ENCODE measurements at places on chromosomes 11 and 22.
A peak's percentile ranks its signal among the peaks of the same experiment; 100 is the strongest.

- DNase-seq = no peak
These were observed 14.0 kb upstream of the ARHGAP8 start for GRCh38 chr22:44738347-44738715.

DNA sequence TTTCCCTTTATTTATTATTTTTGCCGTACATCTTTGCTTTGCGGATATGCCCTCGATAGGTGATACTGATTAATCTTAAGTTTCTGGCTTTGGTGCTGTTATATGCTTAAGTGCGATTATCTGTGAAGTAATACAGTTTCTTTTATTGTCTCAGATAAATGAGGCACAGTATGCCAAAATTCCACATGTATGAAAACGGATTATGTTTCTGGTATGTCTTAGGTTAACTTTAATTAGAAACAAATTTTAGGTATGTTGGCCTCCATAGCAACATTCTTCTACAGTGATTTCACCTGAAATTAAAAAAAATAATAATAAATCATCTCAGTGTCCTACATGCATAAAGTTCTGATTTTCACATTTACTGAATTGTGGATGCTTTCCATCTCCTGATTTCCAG is 119.2 kb downstream of the ARHGAP42 start:
- DNase-seq = no peak

DNA sequence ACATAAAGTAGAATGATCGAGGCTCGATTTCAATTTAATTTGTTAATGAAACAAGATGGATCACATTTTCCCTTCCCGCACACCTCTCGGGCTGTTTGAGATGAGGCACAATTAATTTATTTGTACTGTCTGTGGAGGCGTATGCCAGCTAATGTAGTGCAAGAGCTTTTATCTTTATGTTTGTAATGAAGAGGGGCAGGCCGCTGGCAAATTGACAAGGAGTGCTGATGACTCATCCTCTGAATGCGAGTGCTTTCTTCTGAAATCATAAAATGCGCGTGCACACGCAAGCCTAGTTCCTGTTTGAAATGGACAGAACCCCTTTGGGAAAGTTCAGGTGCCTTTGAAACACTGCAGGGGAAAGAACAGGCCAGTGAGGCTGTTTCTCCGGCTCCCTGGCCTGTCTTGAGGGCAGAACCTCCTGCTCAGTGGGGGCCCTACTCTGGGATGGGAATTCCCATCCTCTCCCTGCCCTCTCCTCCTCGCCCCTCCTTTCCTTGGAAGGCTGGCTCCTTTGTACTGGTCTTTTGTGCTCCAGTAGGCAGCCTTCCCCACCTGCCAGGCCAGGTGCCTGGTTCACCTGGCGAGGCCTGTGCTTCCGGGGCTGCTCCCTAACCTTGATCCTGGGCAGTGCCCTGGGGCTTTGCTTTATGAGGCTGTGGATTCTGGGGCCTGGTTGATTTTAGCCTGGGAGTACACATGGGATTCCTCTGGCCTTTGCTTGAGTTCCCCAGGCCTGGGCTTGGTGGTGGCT is 50.3 kb downstream of the TEAD1 start:
- no peak for DNase-seq

GRCh38 chr22:37514526-37515051 is 4.6 kb downstream of the CARD10 start:
- no peak for DNase-seq

- DNase-seq = peak; percentile 77
These were observed 13.9 kb downstream of the SLC35E4 start for GRCh38 chr22:30649430-30650007.

DNA sequence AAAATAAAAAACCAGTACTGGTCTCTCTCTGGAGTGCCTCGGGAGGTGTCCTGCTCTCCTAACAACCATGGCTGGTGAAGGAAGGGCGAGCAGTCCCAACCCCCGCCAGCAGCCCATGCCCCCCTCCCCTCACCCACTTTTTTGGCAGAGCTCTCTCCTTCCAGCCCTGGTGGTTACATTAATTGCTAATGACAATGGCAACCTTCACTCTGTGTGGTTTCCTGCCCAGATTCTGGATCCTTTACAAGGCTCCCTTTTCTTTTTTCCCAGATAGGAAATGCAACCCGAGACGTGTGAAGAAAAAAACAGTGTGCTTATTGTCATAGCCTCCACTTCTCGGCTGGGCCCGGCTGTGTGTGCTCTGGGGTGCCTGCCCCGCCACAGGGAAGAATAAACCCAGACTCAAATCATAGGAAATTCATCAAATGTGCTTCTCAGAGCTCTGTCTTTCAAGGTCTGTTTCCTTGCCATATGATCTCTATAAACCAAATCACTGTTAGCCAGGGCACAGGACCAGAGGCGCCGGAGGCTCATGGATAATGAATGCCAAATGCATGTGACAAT is 513.0 kb downstream of the SOX6 start:
- no peak for DNase-seq

DNA sequence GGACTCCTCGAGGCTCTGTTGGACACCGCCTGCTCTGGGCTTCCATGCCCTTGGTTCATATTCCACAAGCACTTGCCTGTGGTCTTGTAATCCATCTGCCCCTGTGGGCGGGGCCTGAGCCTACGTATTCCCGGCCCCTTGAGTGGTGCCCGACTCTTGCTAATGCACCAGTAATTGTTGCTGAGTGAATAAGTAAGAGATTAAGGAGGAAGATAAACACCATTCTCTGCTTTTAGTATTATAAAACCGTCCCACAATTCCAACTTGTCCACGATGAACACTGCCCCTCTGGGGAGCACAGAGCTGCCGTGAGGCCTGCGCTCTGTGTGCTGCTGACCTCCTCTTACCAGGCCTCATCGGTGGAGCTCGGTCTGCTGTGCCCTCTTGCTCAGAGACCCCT is 50.3 kb downstream of the MICAL2 start:
- DNase-seq = no peak

GRCh38 chr11:2585566-2586086 is 114.2 kb downstream of the KCNQ1OT1 start:
- no peak for DNase-seq

DNA sequence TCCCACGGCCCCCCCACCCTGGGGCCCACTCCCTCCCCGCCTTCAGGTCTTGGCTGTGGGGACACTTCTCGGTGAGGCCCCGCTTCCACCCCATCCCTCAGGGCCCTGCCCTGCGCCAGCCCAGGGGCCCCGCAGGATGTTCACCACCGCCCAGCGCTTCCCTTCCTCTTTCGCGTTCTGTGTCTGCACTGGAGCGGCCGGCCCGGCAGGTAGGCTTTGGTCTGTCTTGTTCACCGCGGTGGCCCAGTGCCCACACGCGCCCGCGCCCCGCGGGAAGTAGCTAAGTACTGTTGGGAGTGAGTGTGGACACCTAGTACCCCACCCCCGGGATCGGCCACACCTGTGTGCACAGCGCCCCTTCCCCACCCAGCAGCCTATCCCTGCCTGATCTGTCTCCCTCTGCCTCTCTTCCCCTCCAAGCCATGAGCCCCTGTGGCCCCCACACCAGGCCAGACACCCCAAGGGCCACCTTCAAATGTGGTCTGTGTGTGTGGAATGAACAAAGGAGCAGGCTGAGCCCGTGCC is 85.4 kb downstream of the WNT7B start:
- no peak for DNase-seq

- DNase-seq = no peak
These were observed 2.5 kb downstream of the DCHS1 start for GRCh38 chr11:6653097-6653496.

DNA sequence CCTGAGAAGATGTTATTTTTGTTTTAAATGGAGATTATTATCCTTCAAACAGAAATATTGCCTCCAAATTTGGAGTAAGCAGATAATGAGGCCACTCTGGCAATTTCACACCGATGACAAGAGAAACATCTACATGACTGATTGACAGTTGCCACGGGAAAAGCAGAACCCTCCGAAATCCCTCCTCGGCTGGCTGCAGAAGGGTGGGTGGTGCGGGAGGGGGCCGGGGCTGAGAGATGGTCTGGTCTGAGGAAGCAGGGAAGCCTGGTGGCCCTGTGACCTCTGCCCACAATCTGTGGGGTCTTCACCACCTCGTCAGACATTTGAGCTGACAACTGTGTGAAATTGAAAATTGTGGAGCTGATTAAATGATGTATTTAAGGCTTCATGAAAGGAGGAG is 503.2 kb downstream of the MN1 start:
- no peak for DNase-seq

DNA sequence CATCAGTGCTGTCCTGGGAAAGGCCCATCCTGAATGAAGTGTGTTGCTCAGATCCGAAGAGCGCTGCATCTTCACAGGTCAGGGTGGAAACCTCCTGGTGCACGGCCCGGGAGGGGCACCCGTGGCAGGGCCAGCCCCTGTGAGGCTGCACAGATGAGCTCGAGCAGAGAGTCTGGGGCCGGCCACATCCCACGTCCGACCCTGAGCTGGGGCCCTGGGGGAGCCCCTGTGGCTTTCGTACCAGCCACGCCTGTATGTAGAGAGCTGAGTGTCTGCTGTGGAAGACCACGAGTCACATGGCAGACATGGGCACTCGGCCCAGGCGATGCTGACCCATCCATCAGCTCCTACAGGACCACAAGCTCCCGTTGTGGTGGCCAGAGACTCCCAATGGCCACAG is 24.9 kb upstream of the SEPTIN5 start:
- no peak for DNase-seq

DNA sequence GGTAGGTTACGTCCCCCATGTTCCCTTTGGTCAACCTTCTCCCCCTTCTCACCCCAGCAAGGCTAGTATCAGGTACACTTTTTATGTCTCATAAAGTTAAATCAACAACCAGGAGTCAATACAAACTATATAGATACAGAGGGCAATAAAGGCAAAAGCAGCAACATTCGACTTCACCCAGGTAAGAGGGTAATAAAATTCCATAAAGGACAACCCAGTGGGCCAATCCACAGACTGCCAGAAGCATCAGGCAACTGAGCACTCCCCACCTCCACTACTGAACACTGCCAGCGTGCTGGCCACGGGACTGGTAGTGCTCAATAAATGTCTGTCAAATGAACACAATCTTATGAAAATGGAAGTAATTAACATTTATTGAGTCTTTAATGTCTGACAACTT is 5.1 kb upstream of the MS4A18 start:
- no peak for DNase-seq

DNA sequence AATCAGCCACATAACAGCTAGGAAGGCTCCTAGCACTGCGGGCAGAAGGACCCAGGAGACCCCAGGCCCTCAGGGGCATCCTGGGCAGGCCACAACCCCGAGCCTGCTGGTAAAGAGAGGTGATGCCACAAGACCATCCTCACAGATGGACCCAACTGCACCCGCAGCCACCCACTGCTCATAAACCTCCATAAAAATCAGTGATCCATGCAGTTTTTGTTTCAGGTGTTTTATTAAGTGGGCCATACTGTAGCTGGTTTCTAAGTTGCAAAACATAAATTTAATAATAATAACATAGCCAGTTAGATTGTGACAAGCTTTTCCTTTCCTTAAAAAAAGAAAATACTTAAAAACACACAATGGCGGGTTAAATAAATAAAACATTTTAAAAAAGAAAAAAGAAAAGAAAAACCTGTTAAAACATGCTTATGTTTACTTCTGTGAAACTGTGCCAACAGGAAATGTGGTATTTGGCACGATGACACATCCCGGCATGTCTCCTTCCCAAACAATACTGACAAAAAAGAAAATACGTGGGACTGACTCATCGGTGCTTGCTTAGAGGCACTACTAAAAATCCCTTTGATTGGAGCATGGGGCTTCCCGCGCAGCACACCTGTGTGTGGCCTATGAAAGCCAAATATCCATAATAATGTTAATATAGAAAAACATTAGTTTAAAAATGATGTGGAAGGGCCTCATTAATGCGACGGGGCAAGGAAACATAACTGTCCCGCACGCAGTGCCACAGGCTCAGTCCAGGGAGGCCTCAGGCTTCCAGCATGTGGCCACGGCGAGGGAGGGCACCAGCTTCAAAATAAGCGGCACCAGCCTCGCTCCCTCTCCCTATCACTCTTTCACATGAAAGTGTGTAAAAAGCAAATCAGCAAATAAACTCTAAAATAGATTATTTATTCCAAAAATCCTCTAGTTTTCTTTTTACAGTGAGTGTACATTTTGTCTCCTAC is 47.5 kb upstream of the SCUBE2 start:
- DNase-seq = no peak

DNA sequence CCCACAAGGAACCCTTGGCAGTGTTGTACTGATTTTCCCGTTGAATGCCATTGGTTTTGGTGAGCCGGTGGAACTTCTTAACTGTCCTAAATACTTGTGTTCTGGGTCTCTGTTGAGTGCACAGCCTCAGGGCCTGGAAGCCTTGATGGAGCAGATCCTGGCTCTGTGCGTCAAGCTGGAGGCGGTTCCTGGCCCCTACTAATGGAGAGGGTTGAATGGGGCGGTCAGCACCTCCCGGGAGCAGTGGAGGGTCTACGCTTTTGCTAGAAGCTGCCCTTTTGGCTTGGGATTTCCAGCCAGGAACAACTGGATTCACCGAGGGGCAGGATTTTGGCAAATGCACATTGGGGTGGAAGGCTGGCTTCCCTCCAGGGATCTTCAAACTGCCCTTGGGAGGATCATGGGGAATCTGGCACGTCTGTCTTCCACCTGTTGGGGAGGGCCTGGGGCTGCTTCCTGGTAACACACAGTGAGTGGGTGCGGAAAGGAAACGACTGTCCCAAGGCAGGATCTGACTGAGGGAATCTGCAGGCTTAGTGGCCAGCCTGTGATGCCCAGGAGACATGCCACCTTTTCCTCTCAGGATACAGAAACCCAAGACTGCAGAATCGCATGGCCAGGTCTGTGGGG is 6.9 kb upstream of the OSBPL5 start:
- no peak for DNase-seq

- DNase-seq = no peak
These were observed 11.3 kb upstream of the GDPD5 start for GRCh38 chr11:75536786-75537641.

DNA sequence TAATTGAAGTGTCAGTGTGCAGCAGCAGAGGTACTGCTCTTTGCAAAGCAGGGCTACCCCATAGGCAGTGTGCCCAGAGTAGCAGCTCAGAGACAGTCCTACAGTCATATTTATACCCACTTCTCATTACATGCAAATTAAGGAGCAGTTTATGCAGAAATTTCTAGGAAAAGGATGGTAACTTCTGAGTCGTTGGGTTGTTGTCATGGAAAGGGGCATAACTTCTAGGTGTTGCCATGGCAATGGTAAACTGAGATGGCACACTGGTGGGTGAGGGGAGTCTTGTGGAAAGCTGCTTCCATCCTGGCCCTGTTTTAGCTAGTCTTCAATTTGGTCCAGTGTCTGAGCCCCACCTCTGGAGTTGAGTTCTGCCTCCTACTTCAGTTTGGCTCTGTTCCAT is 77.4 kb downstream of the MN1 start:
- DNase-seq = no peak

DNA sequence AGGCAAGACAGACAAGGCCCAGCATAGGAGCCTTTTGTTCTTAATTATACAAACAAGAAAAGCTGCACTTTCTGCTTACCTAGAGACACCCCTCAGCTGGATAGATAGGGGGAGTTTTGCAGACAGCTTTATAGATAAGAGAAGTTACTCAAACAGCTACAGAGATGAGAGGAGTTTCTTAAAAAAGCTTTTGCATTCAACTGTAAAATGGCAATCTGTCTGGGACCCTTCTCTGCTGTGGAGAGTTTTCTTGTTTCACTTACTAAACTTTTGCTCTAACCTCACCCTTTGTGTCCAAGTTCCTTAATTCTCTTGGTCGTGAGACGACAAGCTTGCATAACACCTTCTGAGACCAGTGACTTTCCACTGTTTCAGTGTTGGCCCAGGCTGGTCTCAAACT is 103.8 kb upstream of the CHORDC1 start:
- no peak for DNase-seq

All from GDM1 (cell line).